ENCODE measurements at places on chromosomes 11 and 22.

DNA sequence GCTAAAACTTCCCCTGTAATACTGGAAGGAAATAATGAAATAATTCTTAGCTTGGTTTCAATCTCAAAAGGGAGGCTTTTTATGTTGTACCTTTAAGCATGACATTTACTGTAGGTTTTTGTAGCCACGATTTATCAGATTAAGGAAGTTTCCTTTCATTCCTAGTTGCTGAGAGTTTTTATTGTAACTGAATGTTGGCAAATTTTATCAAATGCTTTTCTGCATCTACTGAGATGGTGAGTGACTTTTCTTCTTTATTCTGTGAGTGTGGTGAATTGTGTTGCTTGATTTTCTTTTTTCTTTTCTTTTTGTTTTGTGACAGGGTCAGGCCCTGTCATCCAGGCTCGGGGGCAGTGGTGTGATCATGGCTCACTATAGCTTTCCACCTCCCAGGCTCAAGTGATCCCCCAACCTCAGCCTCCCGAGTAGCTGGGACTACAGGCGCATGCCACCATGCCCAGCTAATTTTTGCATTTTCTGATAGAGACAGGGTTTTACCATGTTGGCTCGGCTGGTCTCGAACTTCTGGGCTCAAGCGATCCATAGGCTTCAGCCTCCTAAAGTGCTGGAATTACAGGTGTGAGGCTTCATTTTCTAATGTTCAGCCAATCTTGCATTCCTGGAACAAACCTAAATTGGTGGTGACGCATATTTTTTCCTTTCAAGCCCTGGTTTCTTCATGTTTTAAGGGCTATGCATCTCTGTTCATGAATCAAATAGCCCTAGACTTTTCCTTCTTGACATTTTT lies 26.2 kb downstream of the SUSD2 start:
- DNase-seq: no peak

DNA sequence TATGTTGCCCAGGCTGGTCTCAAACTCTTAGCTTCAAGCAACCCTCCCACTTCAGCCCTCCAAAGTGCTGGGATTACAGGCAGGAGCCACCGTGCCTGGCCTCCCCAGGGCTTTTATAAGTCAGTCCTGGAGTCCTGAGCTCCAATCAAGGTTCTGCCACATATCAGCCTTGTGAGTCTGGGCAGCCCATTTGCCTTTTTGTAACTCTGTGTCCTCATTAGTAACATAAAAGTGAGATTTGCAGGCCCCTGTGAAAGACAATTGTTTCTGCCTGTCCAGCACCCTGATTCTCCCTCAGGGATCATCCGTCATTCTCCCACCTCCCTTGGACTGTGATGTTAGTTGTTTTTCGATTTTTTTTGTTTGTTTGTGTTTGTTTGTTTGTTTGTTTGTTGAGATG lies 89.8 kb downstream of the MN1 start:
- no peak for DNase-seq

DNA sequence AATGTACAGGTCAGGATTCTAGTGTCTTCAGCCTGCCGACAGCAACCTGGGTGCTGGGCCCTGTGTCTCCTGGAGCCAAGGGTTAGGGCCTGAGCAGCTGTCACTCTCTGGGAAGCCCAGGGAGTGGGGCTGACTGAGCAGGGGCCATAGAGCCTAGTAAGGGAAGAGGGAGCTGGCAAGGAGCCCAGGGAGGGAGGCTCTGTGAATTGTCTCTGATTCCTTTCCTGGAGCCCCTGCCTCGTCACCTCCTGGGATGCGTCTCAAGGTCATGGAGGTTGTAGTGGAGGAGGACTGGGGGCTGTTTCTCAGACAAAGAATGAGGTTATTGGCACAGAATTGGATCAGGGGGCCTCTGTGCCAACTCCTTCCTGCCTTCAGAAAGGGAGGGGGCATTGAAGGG lies 11.8 kb downstream of the SOX10 start:
- DNase-seq: no peak

DNA sequence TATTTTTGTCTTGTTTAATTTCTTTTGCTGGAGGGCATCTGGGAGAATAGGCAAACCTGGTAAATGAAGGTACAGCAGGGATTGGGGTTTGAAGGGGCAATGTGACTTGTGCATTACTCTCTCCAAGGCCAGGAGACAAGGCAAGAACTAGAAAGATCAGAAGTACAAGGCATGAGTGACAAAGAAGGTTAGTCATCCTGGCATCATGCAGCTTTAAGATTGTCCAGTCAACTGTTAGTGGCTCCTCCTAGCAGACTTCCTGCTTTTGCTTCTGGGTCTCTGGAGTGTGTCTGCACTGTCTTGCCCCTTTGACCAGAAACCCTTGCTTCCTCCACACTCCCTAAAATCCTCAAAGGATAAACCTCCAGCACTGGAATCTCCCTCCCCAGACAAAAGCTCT lies 27.2 kb upstream of the GLYATL1 start:
- DNase-seq: no peak

- no peak for DNase-seq
Measured at GRCh38 chr22:37338539-37339246, 56.4 kb downstream of the CYTH4 start.

GRCh38 chr11:7072401-7073028 lies 16.3 kb upstream of the RBMXL2 start:
- DNase-seq: no peak

DNA sequence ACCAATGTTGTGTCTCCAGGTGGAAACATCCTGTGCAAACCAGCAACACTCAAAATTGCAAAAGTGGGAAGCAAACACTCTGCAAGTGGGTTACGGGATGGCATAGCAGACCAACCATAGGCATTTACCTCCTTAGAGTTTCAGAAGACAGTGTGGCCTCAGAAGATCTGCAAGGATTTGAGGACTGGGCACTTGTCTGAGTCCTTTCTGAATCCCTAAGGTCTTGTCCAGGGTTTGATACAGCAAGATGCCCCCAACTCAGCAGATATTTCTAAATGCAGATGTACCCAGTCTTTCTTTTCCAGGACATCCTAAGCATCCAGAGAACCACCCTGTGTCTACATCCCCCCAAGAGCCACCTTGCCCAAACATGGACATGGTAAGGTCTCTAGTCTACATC lies 51.7 kb upstream of the SHANK2 start:
- no peak for DNase-seq

- DNase-seq: no peak
Measured at GRCh38 chr11:68966894-68967780, 13.6 kb downstream of the MRGPRD start.

- DNase-seq: peak; percentile 27
Measured at GRCh38 chr11:95923439-95923727, 524 bp downstream of the MTMR2 start.

GRCh38 chr11:126007238-126007637 lies 55.4 kb downstream of the CDON start:
- DNase-seq: no peak

DNA sequence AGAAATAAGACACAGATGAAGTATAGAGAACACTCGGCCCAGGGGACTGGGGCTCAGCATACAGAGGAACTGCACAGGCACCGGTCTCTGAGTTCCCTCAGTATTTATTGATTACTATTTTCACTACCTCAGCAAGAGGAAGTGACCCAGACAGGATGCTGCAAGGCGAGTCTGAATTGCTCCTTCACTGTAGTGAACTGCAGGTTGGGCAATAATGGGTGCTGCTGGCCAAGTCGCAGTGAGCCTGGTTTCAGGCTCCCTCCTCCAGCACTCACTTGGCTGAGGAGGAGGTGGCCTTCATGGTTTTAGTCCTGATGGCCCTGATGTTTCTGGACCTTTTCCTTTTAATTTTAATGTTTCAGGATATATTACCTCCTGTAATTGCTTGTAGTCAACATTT lies 10.4 kb downstream of the OR52K2 start:
- DNase-seq: peak; percentile 48

- DNase-seq: peak; percentile 77
Measured at GRCh38 chr22:35367331-35367886, 13.5 kb upstream of the HMOX1 start.

DNA sequence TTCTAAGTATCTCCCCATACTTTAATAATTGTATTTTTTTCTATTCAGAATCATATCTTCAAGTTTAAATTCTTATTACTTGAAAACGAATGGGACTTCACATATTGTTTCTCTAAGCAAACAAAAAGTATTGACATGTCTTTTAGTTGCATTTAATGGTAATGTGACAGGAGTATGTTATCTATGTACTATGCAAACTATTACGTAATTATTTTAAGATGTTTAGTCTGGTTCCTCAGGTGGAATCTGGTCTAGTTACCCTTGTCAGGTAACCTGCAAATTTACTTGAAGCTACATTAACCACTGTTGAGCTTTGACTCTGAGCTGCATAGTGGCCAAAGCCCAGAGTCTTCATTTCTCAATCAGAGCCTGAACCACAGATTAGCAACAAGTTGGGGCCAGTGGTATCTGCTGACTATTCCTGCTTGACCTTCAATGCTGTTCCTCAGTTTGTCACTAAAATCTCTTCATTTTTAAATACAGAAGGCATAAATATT lies 110.6 kb downstream of the ATM start:
- DNase-seq: no peak

DNA sequence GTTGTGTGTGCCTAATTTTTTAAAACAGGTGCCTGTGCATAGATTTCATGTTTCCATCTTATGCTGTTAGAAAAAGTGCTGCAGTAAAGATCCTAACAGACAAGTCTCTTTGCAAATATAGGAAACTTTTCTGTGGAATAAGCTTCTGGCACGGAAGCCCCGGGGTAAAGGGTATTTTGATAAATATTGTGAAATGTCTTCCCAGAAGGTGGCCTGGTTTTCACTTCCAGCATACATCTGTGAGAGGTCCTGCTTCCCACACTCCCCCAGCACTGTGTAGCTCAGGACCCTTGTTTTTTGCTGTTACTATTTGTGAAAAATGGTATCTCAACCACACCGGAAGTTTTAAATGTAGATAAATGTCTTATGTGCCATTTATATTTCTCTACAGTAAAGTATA lies 14.5 kb downstream of the ST3GAL4 start:
- no peak for DNase-seq

- no peak for DNase-seq
Measured at GRCh38 chr22:49678137-49678841, 149.4 kb downstream of the BRD1 start.

GRCh38 chr11:61928606-61929005 lies 11.2 kb upstream of the RAB3IL1 start:
- DNase-seq: no peak

- no peak for DNase-seq
Measured at GRCh38 chr11:30328681-30329080, 5.8 kb downstream of the ARL14EP start.

DNA sequence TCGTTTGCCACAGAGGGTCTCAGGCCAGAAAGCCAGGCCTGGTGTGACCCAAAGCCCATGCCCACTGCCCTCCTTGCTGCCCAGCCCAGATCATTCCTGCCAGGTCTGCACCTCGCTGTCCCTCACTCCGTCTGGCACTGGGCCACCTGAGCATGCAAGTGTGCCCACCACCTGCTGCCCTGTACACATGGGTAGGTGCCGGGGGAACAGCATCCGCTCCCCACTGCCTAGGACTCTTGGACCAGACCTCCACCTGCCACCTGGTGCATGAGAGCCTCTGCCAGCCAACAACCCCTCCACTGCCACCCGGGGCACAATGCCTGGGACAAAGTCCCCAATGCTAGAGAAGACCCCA lies 12.5 kb downstream of the MGAT3 start:
- no peak for DNase-seq

DNA sequence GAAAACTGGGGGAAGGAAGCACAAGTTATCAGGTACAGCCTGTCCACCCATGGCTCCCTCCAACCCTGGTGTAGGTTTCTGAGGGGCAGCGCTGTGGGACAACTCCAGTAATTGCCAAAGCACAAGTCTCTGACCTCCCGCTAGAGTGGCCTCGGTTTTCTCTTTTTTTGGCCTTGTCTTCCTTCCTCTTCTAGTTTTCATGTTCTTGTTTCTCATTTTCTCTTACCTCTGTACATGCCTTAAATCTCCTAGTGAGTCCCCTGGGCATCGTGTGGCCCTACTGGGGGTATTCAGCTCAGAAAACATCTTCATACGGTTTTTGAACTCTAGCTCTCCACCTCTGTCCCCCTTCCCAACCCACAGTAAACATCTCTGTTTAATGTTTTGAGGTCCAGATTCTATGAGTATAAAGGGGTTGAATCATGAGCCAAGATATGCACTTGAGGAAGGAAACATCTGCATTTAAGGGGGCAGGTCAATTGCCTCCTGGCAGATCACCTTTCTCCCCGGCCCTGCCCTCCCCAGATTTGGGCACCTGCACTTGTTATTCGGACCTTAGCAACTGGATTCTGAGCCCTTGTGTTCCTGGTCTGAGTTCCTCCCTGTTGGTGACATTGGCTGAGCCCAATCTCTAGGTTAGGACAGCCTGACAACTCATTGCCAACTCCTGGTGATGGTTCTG lies 8.4 kb upstream of the LMO2 start:
- no peak for DNase-seq

GRCh38 chr11:68099474-68100405 lies 21.4 kb downstream of the CHKA start:
- no peak for DNase-seq

- DNase-seq: no peak
Measured at GRCh38 chr11:34788642-34789041, 127.5 kb downstream of the APIP start.

GRCh38 chr11:116969694-116970093 lies 128.5 kb downstream of the SIK3 start:
- DNase-seq: no peak
